ENCODE measurements at places on chromosomes 7 and 10.
A peak's percentile ranks its signal among the peaks of the same experiment; 100 is the strongest.

GRCh38 chr7:23373151-23374004 is 74.2 kb downstream of the MALSU1 start:
- DNase-seq, result peak; percentile 23

DNA sequence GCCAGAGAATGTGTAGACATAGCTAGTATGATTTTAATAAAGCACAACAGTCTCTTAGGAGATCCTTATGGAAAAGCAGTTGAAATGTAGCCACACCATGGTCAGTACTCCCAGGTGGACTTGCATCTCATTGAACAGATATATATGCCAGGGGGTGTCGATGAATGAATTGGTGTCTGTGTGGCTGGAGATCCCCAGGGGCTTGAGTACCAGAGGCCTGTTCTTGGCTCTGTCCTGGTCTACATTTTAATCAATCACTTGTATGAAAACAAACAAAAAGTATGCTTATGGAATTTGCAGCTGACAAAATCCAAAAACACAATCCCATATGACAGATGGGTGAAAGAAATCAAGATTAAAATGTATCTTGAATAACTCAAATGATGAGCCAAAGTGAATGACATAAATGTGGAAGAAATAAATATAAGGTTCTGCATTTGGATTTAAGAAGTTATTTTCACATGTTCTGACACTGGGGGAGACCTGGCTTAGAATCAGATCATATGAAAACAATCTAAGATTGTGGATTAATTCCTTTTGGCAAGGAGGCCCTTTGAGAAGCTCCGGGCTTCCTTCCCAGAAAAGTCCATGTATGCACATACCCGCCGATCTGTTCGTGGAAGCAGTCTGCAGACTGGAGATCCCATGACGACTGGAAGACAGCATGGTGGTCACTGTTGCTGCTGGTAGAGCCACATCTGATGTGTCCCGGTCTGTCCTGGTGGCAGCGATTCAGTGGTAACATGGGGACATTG is 15.6 kb downstream of the CLEC2L start:
- DNase-seq, result no peak

DNA sequence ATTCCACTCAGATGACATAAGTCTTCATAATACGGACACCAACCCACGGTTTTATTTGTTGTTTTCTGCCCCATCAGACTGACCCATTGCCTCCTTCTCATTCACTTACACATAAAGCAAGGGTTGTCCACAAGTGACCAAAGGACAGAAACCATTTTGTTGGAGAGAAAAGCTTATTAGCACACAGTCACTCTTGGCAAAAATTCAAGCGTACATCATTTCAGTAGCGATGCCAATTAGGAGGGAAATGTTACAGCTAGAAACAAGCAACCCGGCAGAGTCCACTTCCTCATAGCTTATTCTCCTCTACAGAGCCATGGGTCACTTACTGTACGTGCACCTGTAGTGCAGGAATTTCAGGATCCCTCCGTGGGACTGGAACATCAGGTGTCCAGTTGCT is 23.0 kb downstream of the ABLIM1 start:
- DNase-seq, result no peak

GRCh38 chr10:17808971-17809841 is at the start of gene MRC1:
Gene MRC1 (plus strand): TSS chr10:17809348. CDS start chr10:17809466, 118 bp downstream.
- no peak for DNase-seq

GRCh38 chr10:50993771-50994251 is 80.5 kb upstream of the PRKG1 start:
- DNase-seq, result no peak

GRCh38 chr10:14904316-14904732 is 25.7 kb downstream of the SUV39H2 start:
- no peak for DNase-seq

DNA sequence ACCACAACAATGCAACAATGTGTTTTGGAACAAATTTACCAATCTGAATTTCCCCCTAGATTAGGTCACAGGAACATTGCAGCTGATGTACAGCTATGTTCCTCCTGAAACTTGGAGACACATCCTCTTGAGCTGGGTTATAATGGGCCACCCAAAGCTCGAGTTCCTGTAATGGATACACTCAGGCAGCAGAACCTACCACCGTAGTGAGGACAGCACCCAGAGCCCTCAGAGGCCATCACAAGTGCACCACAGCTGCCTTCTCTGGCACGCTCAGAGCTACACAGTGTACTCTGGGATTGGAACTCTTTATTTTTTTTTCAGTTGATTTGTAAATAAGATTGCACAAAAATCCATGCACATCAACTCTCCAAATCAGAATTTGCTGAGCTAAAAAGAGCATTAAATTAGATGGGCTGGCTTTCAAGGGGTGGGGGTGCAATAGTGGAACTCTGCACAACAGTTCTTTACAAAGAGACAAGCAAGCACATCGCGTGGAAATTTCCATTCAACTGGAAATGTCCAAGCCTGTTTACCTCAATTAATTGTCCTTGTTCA is 56.7 kb downstream of the EGFR start:
- DNase-seq, result no peak

- peak; percentile 56 for DNase-seq
These were observed 52.5 kb downstream of the PRF1 start for GRCh38 chr10:70549962-70550458.

DNA sequence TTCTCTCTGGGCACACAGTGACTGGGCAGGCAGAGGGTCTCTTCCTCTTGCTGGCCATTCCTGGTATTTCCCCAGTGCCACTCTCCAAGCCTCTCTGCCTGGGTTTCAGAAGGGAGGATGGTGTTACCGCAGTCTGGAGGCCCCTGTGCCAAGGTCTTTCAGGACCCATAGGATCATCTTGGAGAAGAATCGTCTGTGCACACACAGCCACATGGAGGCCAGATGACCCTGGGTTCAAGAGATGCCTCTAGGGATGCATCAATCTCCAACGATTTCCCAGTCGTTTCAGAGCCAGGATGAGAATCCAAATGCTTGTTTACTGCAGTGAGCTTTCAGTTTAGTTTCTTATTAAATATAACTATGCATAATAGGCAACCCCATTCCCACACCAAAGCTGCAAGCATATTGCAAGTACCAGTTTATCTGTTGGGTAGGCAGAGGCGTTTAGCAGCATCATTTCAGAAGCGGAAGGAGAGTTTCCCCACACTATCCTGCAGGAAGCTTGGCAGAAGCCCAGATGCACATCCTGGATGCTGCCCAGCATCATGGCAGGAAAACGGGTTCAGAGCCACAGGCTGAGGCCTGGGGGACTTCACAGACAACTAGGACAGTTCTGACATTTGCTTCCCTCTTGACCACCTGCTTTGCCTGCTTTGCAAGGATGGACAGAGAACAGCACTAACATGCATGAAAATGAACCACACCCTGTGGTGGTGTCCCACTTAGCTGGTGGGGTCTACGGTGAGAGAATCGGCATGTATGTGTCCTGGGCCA is 134.7 kb upstream of the FAM20C start:
- DNase-seq, result no peak

DNA sequence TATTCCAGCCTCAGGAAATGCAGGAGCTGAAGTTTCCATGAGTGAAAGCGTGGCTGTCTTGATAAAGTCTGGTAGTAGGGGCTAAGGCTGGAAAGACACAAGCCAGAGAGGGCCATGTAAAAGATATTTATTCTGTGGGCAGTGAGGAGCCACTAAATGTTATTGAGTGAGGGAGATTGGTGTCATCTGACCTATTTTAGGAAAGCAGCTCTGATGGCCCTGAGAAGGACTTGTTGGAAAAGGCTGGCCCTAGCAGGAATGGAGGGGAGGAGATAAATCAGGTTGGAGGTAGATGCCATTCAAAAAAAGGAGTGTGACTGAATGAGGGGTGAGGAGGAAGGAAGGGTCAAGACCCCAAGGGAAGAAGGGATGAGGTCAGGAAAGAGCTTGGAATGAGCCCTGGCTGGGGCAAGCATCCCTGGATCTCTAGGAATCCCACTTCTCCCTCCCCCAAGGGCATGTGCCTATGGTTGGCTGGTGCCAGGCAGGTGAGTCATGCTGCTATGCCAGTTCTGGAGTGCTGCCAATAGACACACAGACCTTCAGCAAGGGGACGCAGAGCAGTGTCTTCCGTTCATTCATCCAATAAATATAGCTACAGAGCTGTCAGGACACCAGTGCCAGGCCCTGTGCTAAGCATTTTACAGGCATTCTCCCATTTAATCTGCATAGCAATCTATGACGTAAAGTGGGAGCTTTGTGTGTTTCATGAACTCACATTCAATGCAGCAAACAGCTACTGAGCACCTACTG is 2.0 kb downstream of the ANKRD2 start:
- DNase-seq, result no peak

DNA sequence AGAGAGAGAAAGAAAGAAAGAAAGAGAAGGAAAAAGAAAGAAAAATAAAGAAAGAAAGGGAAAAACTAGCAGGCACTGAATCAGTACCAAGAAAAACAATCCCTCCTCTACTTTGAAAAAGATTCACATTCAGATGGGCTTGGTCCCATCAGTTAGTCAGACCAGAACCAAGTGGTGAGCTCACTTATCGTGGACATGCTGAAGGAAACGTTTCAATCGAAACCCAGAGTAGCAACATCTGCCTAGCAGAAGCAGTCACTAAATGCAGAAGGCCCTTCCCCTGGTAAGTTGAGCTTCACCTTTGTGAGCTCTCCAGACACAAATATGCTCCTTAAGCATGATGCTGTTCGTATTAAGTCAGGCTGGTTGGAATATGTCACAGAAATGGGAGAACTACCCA is 167.7 kb downstream of the TRIL start:
- DNase-seq, result no peak

DNA sequence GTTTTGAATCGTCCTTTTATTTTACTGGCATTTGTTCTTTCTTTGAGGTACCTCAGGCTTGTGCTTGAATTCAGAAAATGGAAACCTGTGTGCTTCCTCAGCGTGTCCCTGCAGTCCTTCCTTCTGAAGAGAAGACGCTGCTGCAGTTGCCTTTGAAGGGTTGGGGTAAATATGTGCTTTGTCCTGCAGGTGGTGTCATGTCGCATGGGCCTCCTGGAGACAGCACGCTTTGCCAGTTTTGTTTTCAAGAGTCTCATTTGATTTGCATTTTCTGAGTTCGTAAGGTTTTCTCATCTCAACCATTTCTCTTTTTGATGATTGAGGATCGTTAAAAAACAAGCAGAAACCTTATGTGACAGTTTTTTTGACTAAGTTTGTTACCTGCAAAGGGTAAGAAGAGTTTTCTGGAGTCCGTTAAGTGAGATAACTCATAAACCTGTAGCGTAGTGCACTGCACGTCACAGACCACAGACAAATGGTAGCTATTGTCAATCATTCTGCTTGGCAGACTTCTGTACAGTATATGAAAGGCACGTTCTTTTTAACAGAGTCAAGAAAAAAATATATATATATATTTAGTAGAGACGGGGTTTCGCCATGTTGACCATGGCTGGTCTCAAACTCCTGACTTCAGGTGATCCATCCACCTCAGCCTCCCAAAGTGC is 57.0 kb downstream of the CDC123 start:
- DNase-seq, result no peak

- no peak for DNase-seq
These were observed 55.4 kb downstream of the SLC37A3 start for GRCh38 chr7:140342727-140343514.

DNA sequence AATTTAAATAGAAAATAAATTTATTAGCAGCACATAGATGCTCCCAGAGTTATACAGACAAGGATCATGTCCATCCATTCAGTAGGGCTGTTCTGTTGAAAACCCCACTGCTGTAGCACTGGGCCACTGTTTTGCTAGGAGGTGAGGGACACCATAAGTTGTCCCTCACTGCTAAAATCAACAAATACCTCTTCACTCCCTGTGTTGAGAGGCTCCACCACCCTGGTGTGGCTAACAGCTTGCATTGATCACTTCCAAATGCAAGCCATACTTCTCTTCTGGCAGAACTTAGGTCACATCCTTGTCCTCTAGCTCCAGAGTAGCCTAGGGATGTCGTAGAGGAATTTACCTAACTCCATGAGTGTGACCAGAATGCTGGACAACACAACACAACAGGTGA is 55.4 kb downstream of the MDFIC start:
- DNase-seq, result no peak

- no peak for DNase-seq
These were observed 61.4 kb downstream of the ZRANB1 start for GRCh38 chr10:125003146-125003900.

DNA sequence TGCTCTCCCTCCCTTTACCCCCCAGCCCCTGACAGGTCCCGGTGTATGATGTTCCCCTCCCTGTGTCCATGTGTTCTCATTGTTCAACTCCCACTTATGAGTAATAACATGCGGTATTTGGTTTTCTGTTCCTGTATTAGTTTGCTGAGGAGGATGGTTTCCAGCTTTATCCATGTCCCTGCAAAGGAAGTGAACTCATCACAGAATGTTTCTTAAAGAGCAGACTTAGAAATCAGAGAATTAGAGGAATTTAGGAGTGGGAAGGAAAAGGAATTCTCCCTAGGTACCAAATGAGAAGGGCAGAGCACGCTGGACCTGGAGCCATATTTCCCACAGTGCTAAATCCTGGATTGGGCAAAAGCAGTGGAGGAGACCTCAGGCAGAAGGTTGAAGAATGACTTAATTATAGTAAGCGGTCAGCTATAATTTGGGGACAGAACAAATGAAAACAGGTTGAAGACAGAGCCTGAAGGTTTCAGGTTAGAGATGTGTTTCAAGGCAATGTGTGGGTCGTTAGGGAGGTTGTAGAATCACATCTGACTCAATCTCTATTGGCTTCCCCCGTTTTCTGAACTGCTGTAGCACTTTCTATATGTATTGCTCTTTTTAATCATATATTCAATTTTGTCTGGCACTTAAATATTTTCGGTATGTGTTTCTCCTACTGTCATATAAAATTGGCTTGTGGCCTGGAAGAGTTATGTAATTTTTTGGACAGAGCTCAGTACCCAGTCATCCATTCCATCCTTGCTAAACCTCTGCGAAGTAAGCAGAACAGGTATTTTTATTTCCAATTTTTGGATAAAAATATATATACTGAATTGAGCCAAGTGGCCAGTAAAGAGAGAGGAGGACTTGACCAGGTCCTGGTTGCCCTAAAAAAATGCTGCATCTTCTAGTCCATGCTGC is 210.5 kb upstream of the KLF6 start:
- DNase-seq, result no peak

- no peak for DNase-seq
These were observed 98.9 kb downstream of the ARHGAP12 start for GRCh38 chr10:31829776-31830175.

DNA sequence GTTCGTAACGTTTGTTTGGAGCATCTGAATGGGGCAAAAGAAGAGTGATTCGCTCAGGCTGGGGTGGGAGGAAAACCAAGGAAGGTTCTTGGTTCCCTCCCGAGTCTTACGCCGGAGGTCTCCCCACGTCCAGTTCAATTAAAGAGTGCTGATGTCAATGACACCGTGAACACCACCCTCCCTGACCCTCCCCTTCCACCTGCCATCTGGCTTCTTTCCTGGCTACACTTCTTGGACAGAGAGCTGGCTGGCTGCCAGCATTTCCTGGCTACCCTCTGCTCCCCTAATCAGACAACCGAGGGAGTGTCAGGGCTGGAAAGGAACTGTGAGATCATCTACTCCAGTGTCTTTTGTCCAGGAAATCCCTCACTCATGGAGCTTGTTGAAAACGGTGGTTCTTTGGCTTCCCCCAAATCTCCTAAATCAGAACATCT is 24.1 kb upstream of the FFAR4 start:
- no peak for DNase-seq

All from activated T-helper 9 cell treated with anti-CD3 and anti-CD28 coated beads, Interleukin-2, amount 50 U/mL, for 16 hours (primary cell).